ENCODE measurements at places on chromosomes 4 and X.

GRCh38 chr4:24203926-24204325, 314.1 kb upstream of the PPARGC1A start:
- DNase-seq, result no peak

- DNase-seq, result no peak
Measured at GRCh38 chr4:153790962-153791551, 2.2 kb upstream of the SFRP2 start.

- no peak for DNase-seq
Measured at GRCh38 chr4:57405359-57405758, 295.2 kb upstream of the IGFBP7 start.

- no peak for DNase-seq
Measured at GRCh38 chrX:9619581-9619980, 146.1 kb downstream of the GPR143 start.

DNA sequence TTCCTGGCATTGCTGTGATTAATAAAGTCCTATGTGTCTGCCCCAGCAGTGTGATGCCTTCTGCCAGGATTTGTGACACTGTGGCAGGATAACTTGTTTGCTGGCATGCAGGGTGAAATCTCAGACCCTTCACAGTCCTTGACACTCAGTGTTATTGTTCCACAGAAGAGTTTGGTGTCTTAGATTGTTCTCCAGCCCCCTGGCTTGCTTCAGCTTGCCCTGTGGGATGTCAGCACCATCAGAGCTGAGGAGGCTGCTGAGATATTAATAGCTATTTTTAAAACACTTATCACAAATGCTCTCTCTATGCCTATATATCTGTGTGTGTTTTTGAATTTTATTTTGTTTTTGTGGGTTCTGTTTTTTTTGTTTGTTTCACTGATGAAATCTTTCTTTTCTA, 136.9 kb downstream of the TSPAN5 start:
- no peak for DNase-seq

GRCh38 chrX:16643176-16643575, 6.8 kb upstream of the S100G start:
- no peak for DNase-seq

- DNase-seq, result no peak
Measured at GRCh38 chr4:121946644-121947043, 5.2 kb downstream of the TRPC3 start.

GRCh38 chrX:154399527-154400368, 1.6 kb downstream of the RPL10 start:
- DNase-seq, result no peak

DNA sequence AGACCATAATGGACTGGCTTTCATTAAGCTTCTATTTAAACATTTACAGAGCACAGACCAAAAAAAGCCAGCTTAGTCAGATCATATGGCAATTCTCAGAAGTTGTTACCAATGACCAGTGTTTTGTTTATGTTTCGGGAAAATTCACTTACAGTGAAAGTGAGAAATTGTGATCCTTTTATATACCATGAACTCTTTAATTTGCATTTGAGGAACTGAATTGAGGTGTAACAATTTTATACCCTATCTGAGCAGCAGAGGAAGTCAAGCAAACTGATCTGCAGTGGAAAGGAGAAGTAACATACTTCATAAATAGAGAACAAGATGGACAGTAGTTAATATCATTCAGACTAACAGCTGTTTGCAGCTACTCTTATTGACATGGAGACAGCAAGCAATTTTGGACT, 97.1 kb downstream of the TMA16 start:
- DNase-seq, result no peak

DNA sequence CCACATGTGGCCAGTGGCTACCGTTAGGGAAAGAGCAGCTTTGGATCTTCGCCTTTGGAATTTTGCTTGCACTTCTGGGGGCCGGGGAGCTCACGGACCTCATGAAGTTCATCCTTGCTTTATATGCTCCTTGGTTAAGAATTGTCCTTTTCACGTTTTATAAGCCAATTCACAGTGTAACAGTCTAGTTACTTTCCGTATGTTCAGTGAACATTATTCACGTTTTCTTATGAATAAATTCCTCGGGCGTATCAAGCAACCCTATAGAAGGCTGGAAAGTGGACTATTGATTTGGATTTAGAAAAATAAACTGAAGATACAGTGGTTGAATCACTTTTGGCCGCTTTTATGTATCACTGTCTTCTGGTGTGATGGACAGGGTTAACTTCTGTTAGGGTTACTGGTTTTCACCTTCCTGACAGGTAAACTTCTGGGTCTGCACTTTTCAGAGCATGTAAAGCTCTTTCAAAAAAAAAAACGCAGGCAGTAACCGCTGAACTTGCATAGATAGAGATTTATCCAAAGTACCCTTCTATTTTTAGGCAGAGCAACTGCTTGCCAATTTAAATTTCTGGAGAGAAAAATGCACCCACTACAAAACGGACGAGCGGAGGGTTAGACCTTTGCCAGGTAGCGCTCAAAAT, 569 bp upstream of the PDLIM5 start:
- DNase-seq, result no peak

DNA sequence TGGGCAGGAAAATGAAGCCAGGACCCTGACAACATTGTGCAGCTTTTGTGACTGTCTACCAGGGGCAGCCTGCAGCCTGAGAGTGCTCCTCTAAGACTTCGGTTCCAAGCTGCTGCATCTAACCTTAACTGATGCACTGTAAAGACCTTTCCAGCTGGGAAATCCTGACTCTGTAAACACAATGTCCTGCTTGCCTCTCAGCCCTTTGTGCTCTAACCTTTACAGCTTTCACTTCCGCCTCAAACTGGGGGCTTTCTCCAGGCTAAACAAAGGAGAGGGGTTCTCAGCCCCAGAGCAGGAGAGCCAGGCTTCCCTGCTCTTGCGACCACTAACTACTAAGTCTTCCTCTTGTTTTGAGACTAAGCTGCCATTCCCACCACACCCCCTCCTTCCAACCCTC, 19.3 kb upstream of the RASL11B start:
- DNase-seq, result no peak

- no peak for DNase-seq
Measured at GRCh38 chr4:25535278-25535677, 120.4 kb upstream of the SLC34A2 start.

GRCh38 chr4:7790999-7791398, 148.7 kb downstream of the AFAP1 start:
- DNase-seq, result no peak

DNA sequence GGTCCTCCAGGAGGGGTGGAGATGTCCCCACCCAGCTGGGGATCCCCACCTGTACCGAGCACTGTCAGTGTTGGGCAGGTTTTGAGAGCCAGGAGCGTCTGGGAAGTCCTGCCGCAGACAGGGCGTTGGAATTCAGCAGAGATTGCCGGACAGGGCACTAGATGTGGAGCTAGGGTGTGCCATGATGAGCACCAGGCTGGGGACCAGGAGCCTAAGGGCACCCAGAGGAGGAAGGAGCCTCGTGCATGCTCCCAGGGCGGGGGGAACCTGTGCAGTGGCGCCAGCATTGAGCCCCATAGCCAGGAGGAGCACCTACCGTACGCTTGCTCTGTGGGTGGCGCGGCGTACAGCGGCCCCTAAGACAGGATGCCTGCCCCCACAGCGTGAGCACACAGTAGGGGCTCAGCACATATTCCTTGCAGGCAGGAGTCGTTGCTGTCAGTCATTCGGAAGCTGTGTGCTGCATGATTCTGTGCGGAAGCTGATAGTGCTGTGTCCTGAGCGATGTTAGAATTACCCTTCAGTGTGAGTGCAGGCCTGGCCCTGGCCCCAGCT, 18.8 kb upstream of the TADA2B start:
- DNase-seq, result no peak

GRCh38 chr4:661231-661630, 12.8 kb downstream of the ATP5ME start:
- no peak for DNase-seq

DNA sequence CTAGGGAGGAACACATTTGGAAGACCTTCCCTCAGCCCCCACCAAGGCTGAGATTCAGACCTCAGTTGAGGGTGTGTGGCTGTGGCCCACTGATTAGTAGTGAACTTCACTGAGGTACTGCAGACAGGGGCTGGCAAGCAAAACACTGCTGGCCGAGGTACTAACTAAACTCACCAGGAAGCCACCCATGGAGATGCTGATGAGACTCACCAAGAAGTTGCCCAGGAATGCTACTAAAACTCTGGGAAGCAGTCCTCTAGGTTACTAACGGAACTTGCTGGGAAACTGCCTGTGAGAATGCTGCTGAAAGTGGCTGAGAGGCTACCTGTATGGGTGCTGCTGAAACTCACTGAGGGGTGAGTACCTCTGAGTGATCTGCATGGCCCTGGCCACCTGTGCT, 372.4 kb upstream of the RPS6KA3 start:
- DNase-seq, result no peak

DNA sequence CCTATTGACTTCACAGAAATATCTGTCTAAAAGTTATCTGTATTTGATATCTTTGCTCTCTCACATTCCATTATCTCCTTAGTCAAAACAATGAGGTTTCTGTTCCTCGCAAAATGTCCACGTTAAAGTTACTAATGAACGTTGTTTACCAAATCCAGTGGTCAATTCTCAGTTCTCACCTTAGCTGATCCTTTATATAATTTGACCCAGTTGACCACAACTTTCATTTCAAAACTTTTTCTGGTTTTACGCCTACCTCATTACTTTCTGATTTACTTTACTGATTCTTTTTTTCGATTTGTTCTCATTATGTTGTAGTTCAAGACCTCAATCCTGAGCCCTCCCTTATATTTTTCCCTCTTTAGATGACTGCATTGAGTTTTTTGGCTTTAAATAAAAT, 186.6 kb downstream of the IL1RAPL1 start:
- DNase-seq, result no peak

- DNase-seq, result no peak
Measured at GRCh38 chrX:126820700-126821420, 1.3 kb downstream of the PRR32 start.

DNA sequence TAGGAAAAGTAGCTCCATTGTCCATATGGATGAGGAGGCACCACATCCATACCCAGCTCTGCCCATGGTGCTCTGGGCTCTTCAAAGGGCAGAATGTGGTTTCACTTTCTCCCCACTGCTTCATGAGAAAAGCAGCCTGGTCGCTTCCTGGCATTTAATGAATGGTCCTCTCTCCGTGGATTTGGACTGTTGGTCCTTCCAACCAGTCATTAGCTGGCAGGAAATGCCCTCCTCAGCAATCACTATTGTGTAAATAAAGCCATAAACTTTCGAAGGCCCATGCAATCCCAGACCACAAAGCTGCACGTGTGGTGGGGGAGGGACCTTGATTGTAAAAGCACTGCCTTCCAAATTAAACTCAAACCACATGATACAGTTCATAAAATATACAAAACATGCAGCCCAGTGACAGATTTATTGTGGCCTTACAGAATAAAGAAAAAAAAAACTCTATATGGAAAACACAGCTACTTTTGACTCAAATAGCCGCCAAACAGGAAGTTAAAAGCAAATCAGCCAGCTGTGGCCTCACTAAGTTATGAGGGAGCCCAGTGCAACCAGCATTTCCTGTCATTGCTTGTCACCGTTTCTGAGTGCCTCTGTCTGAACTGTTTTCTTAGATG, 8.1 kb downstream of the MBNL3 start:
- DNase-seq, result no peak

GRCh38 chr4:41111791-41112190, 102.6 kb downstream of the APBB2 start:
- no peak for DNase-seq

GRCh38 chr4:6250235-6250983, 19.2 kb upstream of the WFS1 start:
- no peak for DNase-seq

- DNase-seq, result no peak
Measured at GRCh38 chr4:6556263-6556662, 18.7 kb upstream of the MAN2B2 start.

- DNase-seq, result no peak
Measured at GRCh38 chrX:107597791-107598190, 30.5 kb upstream of the PRPS1 start.

GRCh38 chr4:124111411-124111810, 601.1 kb downstream of the ANKRD50 start:
- no peak for DNase-seq

Measured in GOT3 (cell line).